GM18507 (cell line): ENCODE measurements at places on chromosomes 12 and 14.

DNA sequence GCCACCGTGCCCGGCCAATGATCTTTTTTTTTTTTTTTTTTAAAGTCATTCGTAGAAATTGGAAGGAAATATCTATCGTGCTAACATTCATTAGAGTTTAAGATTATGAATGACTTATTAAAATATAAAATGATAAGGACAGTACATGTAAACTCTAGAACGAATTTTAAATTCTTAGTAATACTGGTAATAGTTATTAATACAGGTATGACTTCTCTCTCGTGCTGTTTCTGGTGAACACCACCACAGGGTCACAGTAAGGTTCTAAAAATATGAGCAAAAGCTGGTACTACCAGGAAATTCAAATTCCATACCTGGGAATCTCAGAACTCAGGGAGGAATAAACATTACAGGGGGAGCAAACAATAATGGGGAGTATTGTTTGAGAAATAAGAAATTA is 26.2 kb downstream of the WNK1 start:
- DNase-seq = no peak

- DNase-seq = no peak
Observed at GRCh38 chr12:121709478-121709961, 3.0 kb upstream of the TMEM120B start.

DNA sequence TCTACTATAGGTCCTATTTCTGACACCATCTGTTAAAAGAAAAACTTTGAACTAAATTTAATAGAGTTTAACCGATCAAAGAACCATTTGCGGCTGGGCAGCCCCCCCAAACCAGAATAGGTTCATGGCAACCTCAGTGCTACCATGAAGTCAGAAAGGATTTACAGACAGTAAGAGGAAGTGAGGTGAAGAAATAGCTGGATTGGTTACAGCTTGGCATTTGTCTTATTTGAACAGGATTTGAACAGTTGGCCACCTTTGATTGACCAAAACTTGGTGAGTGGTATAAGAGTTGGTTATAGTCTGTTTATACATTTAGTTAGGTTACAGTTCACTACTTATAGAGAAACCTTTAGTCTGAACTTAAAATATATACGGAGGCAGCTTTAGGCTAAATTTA is 88.9 kb downstream of the TXNDC16 start:
- no peak for DNase-seq

GRCh38 chr14:104980611-104981531 is 2.7 kb upstream of the AHNAK2 start:
- DNase-seq = no peak

DNA sequence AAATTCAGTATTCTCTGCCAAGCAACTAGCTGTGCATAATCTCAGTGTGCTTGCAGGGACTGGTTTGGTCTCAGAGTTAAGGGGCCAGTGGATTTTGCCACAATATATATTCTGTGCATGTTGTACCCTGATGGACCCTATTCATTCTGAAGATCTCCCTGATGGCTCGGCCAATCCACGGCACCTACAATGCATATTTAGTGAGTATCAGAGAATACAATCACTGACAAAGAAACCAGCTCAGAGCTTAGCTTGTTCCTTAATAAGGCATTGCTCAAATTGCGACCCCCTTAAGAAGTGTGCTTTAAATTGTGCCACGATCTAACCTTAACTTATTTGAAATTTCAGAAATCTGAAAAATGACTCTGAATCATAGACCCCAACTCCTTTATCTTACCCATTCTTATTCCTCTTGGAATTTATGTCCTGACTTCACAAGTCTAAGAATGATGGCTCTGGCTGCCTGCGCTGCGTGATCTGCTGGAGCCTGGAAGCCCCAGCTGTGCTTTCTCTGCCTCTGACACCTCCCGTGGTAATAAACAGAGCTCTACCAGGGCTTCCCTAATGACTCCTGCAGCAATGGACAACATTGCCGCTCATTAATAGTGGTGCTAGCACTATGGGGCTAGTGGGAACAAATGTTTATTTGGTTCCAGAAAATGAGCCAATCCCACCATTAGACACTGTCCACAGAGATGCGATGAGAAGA is 9.0 kb upstream of the DCAF4 start:
- DNase-seq = no peak

GRCh38 chr12:49557917-49558215 is 10.1 kb downstream of the MCRS1 start:
- DNase-seq = no peak

DNA sequence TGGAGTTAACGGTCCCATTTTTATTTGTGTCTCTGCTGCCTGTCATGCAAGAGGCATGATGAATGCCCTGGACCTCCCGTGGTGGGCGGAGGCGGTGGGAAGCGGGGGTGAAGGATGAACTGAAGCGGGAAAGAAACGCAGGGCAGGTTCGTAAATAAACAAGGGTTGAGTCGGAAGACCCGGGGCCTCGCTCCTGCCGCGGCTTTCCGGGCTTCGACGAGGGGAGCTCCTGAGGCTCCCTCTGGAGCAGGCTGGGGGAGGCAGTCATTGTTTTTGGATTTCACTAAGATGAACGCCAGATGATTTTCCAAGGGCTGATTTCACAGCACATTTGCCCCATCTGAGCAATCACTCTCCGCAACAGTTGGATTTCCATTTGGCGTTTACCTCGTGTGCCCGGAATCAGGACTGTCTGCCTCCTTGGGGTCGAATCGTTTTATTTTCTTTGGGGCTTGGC is 130.2 kb downstream of the SLC38A6 start:
- DNase-seq = no peak

- no peak for DNase-seq
Observed at GRCh38 chr14:89848165-89848564, 106.4 kb downstream of the EFCAB11 start.

DNA sequence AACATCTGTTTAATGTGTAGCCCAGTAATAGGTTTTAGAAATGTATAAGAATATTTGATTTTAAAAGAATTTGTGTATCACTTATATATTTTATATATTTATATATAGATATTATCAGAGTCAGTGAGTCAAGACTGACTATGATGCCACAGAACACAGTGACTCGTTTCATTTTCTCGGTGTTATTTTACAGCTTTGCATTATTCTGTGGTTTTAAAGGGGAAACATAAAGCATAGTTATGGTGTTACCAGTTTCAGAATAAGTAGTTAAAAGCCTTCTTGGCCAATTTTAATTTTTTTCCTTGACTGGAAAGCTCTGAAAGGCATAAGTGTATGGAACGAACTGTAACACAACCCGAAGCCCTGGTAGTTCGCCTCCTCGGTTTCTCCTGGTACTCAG is 91.0 kb downstream of the GRIP1 start:
- no peak for DNase-seq

- no peak for DNase-seq
Observed at GRCh38 chr14:60807971-60808370, 73.4 kb downstream of the MNAT1 start.

- no peak for DNase-seq
Observed at GRCh38 chr12:106914796-106915634, 40.7 kb upstream of the TMEM263 start.

DNA sequence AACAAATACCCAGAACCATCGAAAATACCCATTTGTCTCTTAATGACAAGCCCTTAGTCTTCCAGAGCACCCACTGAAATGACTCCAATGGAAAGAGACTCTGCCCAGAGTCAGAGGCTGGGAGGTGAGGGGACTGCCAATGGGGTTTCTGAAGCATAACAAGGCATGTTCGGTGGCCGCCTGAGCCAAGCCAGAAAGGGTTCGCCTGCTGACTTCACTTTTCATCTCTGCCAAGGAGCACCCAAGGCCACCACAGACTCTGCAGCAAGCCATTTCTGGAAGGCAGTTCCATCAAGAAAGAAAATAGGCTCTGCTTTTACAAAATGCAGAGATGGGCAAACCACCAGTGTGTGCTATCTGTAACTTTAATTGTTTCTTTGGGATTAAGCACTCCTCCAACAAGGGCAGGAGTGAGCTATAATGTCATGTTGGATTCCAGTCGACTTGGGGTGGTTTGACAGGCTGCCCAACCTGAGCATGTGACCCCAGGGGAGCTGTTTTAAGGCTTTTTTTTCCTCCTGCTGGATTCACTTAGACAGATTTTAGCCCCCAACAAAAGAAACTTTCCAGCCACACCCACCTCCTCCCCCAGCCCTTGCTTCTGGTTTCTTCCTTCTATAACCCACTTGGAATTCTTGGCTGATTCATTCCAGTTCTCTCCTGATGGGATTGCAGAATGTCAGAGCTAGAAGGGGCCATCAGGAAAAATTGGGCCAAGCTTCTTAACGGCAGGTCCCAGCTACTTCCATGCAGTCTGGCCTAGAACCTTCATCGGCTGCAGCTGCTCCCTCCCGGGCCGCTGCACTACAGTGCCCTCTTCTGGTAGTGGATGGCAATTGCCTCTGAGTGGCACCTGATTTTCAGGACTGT is 24.1 kb downstream of the CKAP4 start:
- DNase-seq = no peak

- DNase-seq = no peak
Observed at GRCh38 chr12:106717673-106718072, 56.8 kb upstream of the RIC8B start.
